ENCODE measurements at places on chromosomes 6 and 20. TPM values are rescaled to one million over a fixed set of nuclear protein-coding genes. Genes with fewer than 3 reads are reported as not detected.

DNA sequence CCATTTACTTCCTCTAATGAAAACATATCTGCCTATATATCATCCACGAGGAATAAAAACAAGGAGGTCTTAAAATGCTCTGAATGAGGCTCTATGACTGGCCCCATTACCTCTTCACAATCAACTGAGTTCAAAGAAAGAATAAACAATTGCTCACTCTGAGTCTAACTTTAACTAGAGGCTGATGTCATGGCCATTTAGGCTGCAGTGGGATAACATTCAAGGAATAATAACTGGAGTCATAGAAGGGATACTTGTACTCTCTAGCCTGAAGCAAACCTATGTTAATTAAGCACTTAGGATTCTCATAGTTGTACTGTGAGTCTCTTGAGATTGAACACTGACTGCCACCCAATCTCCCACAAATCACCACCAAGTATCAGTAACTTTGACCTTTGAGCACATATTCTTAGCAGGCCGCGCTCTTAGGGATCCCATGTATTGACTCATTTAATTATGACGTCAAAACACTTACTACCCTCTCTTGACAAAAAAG is 70.2 kb downstream of the PERP start:
- no peak for DNase-seq

The RCAN2 gene
- not detected for total RNA-seq

GRCh38 chr20:62236766-62237513 is 1.4 kb upstream of the OSBPL2 start:
- DNase-seq: no peak

DNA sequence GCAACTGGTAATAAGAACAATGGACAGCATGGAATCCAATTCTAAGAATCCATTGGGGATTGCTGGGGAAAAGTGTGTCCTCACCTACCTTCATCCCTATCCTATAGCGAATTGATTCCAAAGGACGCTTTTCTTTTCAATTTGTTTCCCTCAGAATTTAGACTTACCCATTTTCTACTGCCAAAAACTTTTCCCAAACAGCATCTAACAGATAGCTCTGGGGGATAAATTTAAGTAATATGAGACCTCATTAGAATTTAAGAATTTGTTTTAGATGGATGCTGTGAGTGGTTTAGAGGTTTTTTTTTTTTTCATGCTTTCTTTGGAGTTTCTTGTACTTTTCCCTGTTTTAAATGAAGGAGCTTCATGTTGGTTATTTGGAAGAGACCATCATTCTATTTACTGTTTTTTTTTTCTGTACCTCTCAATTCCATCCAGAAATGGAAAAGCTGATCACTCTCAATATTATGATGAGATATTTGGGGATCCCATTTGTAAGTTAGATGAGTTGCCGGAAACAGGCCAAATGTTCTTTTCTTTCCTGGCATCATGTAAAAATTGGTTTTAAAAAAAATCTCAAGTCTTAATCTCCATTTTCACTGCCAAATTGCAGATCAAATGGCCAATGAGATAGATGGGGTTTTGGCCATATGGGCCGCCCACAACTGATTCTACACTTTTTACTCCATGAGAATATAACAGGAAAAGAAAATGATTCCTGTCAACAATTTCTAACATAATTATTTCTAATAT is 105.7 kb downstream of the BCAS1 start:
- no peak for DNase-seq

- DNase-seq: peak; percentile 72
Measured at GRCh38 chr6:154938221-154938580, 56.9 kb upstream of the TIAM2 start.

The C6orf141 gene
- 0.17 TPM for total RNA-seq

The SPTLC3 gene
- total RNA-seq: not detected

- no peak for DNase-seq
Measured at GRCh38 chr20:21781446-21782075, 76.1 kb downstream of the PAX1 start.

DNA sequence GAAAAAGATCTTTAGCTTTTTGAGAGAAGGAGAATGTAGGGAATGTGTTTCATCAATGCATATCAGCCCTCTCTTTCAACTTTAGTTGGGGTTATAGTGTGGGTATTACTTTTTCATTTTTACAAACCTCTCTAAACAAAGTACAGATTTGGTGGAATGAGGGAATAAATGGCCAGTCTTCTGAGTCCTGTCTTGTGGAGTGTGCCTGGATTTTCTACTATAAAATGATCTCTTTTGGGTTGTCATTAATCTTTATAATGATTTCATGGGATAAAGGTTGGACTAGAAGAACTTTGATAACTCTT is 209.3 kb downstream of the RNF144B start:
- DNase-seq: no peak

DNA sequence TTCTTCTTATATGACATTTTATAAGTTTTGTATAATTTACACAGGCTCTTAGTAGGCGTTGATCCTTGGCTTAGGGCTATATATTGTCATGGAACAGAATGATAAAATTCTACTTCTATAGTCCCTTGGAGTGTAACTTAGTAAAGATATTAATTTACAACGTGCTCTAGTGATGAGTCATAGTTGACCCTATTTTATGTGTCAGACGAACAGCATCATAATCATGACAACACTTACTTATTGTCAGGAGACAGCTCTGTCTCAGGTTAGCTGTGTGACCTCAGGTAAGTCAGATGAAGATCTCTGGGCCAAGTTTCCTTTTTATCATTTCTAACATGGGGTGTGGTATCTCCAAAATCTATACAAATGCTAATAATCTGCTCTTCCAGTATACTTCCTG is 473.5 kb downstream of the UTRN start:
- DNase-seq: no peak

The ZNF391 gene
- total RNA-seq: 17.0 TPM

DNA sequence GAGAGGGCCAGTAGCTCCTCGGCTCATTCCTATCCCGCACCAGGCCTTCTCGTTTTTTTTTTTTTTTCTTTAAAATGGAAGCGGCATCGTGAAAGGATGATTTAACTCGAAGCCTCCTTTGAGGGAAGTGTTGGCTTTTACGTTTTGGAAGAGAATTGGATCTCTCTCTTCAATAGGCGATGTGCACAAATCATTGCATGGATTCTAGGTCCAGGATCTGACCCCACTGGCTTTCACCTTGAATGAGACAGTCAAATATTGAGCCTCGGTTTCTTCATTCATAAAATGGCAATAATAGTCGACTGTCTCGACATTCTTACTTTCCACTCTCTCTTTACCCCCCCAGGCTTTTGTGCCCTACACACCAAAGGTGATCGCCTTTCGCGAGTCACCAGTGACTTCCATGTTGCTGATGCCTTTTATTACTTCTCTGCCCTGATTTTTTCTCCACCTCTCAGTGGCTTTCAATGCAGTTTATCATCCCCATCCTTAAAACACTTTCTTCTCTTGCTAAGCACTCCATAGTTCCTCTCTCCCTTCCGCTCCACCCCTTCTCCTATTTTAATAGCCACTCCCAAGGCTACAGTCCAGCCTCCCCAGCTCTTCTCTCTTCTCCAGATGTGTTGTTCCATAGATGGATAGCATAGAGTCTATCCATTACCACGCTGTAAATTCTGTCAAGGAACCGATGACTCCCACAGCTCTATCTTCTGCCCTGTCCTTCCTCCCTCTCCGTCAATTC is 473 bp upstream of the DTNBP1 start:
- DNase-seq: no peak

The SLC22A2 gene
- not detected for total RNA-seq

The TAB2 gene
- total RNA-seq: 52.0 TPM

- no peak for DNase-seq
Measured at GRCh38 chr6:47138046-47138445, 95.9 kb upstream of the ADGRF1 start.

DNA sequence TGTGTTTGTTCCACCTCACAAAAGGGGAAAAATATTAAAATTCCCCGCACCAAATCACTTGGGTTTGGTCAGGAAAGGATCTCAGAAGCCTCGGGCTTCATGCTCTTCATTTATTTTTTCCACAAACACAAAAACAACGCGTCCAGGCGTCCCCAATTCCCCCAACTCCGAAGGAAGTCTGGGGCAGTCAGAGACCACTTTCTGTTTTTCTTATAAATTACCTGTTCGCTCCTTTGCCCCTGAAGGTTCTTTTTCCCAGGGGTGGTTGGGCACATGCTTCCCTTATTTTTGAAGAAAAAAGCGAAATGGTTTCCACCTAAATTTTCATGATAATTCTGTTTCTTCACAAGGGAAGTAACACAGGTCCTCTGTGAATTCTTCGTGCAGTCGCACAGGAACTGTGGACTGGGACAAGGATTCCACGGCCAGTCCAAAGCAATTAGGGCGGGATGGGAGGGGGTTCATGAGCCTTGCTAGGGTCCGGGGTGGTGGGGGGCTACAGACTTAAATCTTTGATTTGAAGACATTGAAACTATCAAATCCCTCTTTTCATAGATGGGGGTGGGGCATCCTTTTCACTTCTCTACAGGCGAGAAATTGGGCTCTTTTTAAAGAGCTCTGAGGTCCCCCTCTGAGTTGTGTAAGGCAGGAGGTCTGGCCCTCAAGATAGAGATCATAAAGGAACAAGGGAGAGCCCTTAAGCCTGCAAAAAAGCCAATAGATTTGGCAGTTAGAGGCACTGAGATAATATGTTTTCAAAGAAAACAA is 30.5 kb upstream of the HFE start:
- peak; percentile 72 for DNase-seq

The SLC44A4 gene
- 0.18 TPM for total RNA-seq

The ENPP5 gene
- total RNA-seq: not detected

- no peak for DNase-seq
Measured at GRCh38 chr6:7899101-7899888, 11.3 kb downstream of the TXNDC5 start.

The MAK gene
- 0.95 TPM for total RNA-seq

DNA sequence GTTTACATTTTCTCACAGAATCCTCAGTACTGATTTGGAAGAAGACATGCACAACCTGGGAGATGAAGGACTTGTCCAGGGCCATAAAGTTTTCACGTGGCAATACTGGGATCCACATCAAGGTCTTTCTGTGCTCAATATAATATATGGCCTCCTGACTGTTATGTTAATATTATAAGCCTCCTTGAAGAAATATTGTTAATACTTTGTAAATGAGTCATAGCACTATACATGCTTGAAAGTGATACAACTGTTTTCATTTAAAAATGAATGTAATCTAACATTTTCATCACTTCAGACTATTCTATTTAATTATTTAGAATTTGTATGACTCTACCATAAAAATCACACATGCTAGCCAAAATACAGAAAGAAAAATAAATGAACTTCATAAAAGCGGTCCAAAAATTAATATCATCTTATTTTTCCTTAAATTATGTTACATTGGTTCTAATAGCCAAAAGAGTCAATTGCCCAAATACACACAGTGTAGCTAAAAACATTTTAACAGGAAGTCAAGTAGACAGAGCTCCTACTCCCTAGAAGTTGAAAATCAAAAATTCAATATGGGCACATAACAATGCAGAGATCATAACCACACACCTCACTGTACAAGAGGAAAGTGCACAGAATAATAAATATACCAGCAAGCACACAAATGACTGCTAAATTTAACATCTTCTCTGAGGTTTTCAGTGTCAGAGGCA is 188.0 kb upstream of the HDDC2 start:
- DNase-seq: no peak

DNA sequence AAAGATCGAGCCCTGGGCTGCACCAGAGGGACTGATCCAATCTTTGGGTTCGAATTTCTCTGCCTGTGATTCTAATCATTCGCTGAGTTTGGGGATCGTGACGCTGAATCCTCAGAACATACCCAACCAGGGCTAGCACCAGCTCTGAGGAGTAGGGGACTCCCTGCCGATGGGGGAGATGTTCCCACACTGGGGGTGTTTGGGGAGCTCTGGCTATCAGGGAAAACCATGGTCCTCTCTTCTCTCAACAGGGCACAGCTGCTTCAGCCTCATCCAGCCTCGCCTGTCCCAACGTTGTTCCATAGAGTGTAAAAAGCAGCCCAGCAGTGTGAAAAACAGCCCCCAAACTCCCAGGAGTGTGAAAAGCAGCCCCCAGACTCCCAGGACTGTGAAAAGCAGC is 136.6 kb downstream of the ANKRD60 start:
- no peak for DNase-seq

DNA sequence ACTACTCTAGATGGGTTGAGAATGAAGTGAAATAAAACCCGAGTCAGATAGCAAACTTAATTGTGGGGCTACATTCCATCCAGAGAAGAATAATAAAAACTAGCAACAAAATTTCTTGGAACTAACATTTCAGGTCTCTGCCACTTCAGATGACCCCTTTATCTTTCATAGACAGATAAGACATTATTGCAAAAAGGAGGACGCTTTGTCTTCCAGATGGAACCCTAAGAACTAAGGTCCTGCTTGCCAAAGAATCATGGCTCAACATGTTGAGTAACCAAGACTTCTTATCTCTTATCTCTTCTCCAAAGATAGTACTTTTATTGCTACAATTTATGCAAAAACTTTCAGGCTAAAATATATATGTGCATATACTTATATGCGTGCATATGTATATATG is 221.1 kb upstream of the PREP start:
- no peak for DNase-seq
